ENCODE measurements at places on chromosomes 4 and X. TPM values are rescaled to one million over a fixed set of nuclear protein-coding genes. Genes with fewer than 3 reads are reported as not detected.

Gene PLP1
- not detected for total RNA-seq

Gene SSX5
- total RNA-seq, result not detected

Gene ZNF630
- total RNA-seq, result 0.16 TPM

Gene MAGEA2
- 0.13 TPM for total RNA-seq

Gene SHOX
- total RNA-seq, result 0.02 TPM

Gene REELD1
- total RNA-seq, result not detected

Gene TRIM2
- total RNA-seq, result 1.4 TPM

Gene GLOD5
- not detected for total RNA-seq

Gene IL2RG
- total RNA-seq, result 0.11 TPM

All from A549 treated with AZD2906 at 1 μM for 4 hours (cell line).